ENCODE measurements at places on chromosomes 6 and 20.

- no peak for DNase-seq
These were observed 134.0 kb upstream of the HCRTR2 start for GRCh38 chr6:55040102-55040848.

- DNase-seq, result no peak
These were observed 173.2 kb downstream of the PDE7B start for GRCh38 chr6:136024711-136025110.

DNA sequence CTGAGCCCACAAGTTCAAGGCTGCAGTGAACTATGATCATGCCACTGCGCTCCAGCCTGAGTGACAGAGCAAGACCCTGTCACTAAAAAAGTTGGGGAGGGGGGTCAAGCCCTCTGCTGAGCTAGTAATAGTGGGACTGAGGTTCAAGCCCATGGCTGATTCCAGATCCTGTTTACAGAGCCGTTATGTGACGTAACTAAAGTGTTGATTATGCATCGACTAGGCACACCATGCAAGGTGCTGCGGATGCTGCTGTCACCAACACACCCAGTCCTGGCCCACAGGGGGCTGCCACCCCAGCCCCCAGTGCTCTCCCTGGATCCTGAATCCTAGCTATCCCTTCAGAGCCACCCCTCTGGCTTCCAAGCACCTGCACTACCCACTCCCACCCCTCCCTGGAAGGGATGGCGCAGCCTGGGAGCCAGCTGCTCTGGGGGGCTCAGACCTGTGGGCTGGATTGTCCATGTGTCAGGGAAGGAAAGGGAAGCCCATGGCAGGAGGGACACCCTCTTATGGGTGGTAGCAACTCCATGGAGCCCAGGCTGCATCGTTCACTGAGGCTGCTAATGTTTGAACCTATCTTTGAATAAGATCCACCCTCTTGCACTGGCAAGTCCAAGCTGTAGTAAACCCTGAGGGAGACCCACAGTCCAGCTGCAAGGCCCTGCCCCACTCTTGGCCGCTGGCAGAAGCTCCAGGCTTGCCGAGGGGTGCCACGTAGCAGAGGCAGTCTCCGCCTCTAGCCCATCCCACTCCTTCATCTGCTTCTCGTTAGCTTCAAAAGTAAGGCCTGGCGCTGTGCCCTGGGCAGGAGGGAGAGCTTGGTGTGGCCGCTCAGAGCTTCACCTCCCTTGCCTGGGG is 95.0 kb downstream of the SNX5 start:
- peak; percentile 85 for DNase-seq

DNA sequence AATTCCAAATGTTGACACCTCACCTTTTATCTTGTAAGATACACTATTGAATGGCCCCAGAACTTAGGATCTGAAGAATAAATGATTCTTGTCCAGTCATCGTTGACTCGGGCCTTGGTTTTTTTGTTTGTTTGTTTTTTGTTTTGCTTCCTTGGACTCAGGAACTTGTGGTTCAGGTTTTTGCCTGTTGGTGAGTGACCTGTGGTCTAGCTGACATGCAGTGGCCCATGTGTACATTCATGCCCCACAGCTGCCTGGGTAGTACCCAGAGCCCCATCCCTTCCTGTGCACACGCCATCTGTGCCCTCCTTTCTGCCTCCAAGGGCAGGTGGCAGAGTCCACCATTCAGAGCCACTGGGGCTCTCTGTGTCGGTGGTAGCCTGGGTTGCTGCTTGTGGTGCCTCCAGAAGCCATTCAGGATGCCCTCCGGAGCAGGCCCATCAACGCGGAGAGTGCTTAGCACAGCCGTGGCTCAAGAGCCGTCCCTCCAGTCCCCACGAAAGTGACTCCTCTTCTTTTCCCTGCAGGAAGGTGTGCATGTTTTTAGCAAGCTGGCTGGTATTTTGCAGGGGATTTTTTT is 85.9 kb downstream of the SYNJ2 start:
- peak; percentile 31 for DNase-seq

All from Daoy (cell line).